ENCODE measurements at places on chromosomes 1 and 21.

DNA sequence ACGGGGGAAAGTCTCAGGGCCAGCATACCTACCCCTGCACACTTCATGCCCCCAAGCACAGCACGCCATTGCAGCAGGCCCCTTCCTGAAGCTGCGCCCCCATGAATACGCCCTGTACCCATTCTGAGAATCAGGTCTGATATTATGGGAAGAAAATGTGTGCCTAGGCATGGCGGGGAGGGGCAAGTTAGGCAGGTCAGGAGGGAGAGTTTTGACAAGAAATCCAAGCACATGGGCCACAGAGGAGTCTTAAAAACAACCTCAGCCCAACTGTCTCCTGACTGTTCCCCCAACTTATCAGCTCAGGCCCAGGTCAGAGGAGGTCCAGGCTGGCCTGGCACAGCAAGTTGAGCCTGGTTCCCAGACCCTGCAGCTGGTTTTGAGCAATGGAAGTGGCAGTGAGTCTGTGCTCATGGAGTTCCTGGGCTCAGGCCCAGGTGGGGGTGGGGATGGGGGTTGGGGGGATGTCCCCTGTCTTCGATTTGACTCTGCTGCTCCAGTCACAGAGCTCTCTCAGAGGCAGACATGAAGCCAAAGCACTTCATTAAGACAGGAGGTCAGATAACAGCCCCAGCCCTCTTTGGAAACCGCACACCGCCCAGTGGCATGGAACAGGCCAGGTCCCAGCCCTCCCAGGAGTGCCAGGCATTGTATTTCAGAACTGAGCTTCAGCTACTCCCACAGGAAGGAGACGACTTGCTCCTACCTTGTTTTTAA is 20.6 kb upstream of the BCAR3 start:
- peak; percentile 19 for DNase-seq

GRCh38 chr1:107767156-107767582 is 197.8 kb downstream of the VAV3 start:
- peak; percentile 57 for DNase-seq

DNA sequence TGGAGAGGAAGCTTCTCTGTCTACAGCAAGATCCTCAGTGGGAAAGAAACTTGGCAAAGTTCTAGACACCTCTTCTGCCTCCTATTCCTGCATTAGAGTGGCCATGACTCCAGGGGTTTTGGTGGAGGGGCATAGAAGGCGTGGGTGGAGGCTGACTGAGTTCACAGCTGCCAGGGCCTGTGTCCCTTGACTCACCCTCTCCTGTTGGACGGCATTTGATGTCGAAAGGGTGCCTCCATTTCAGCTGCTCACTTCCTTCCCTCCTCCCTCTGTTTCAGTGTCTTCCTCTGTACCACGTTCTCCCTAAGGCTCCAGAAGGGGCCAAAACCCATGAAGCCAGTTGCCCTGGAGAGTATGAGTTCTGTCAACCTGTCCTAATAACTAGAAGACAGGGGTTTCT is 632 bp downstream of the TMEM79 start:
- DNase-seq, result no peak

- DNase-seq, result no peak
Measured at GRCh38 chr1:116203920-116204319, 92.7 kb downstream of the MAB21L3 start.

DNA sequence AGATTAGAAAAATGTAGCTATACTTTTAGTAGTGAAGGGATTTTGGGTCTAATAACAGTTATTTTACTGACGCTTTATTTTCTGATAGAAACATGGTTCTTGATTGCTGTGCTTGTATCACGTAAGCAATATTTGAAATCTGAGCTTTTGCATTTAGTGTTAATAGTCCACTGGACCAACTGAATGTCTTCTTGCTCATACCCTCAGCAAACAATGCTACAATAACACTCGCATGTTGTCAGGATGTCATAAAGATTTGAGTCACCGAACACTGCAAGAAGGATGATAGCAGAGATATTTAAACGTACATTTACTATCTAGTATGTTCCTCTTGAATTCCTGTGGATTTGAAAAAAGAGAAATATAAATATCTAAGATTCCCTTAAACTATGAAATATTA is 7.5 kb downstream of the DYRK1A start:
- DNase-seq, result no peak

GRCh38 chr1:116345843-116346242 is 27.2 kb upstream of the ATP1A1 start:
- DNase-seq, result no peak

DNA sequence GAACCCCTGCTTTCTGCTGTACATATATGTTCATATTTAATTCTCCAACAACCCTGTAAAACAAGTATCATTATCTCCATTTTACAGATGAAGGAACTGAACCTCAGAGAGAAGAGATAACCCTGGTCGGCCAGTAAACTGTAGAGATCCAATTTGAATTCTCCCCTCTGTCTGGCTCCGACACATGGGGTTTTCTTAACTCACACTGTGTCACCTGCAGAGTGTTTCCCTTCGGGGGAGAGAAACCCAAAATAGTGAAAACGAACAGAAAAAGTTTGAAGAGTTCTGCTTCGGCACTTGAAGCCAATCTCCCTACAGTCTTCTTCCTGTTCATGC is 17.4 kb upstream of the BCAR3 start:
- no peak for DNase-seq

DNA sequence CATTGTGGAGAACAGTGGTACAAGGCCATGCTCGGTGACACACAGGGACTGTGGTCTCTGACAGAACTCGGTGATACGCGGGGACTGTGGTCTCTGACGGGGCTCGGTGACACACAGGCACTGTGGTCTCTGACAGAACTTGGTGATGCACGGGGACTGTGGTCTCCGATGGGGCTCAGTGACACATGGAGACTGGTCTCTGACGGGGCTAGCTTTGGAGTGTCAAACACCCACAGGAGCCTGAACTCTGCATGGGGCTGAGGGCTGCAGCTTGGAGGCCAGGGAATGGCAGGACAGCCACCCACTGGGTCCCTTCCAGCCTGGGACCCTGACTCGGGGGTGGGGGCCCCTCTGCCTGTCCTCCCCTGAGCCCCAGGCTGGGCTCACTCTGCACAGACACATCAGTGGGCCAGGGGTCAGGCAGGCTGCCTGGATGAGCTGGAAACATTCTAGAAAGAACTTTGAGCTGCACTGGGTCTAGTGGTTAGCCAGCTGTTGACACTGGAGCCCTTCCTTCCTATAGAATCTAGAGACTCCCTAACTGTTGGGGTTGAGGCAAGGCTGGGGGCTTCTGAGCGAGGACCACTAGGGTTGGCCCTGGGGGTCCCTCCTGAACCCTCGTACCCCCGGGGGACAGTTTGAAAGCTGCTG is 49.8 kb downstream of the DISP3 start:
- DNase-seq, result no peak

GRCh38 chr1:160657250-160657781 is 10.5 kb upstream of the SLAMF1 start:
- no peak for DNase-seq

DNA sequence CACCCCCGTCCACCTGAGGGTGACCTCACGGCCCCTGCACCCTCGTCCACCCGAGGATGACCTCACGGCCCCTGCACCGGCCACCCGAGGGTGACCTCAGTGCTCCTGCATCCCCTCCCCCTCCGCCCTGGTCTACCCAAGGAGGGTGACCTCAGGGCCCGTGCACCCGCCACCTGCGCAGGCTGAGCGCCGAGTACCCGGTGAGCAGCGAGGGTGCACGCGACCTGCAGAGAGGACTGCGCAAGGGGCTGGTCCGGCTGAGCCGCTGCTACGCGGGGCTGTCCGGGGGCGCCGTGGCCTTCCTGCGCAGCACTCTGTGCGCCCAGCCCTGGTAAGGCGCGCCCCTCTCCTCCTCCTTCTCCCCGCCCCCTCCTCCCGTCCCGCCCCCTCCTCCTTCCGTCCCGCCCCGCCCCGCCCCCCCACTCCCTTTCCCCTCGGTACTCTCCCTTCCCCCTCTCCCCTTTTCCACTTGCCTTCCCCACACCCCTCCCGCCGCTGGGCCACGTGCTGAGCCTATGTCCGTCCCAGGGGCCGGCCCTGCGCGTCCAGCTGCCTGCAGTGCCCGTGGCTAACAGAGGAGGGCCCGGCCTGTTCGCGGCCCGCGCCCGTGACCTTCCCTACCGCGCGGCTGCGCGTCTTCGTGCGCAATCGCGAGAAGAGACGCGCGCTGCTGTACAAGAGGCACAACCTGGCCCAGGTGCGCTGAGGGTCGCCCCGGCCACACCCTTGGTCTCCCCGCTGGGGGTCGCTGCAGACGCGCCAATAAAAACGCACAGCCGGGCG is 28.4 kb downstream of the TRIM11 start:
- DNase-seq, result no peak

- no peak for DNase-seq
Measured at GRCh38 chr21:43751955-43752591, 24.0 kb downstream of the CSTB start.

GRCh38 chr1:173733912-173734311 is 19.1 kb downstream of the KLHL20 start:
- DNase-seq, result peak; percentile 63

DNA sequence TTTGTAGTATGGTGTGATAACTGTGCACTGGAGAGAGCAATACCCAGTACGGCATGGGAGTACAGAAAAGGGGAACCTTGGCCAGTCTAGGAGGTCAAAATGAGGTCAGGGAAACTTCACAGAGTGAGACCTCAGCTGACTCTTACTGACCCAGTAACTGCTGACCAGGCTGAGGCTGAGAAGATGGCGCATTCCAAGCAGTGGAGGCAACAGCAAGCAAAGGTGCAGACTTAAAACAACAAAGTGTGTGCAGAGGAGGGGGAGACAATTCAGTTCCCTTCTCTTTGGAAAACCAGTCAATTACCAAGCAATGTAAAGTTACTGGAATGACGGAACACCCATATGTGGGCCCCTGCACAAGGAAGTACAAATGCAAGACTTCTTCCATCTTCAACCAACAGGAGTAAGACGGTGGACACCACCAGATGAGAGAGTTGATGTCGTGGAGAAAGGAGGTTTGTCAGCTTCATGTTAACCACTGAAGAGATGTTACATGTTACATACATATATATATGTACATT is 54.6 kb upstream of the PRDX6 start:
- DNase-seq, result no peak

DNA sequence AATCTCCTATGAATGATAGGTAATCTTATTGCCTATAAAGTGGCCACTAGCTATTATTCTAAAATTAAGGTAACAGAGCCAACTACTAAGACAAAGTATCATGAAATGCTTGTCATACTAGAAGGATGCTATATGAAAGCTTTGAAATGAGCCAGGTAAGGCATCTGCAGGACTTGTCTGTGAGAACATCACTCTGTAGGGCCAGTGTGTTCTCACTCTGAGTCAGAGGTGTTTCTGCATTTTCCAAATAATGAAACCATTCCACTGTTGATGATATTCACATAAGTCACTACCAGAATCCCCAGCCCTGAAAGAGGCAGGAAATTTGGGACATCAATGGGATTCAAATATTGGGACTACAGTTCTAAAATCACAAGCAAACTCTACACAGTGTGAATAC is 25.8 kb upstream of the GBP5 start:
- DNase-seq, result no peak

GRCh38 chr1:217343907-217344306 is 287.0 kb downstream of the GPATCH2 start:
- no peak for DNase-seq

DNA sequence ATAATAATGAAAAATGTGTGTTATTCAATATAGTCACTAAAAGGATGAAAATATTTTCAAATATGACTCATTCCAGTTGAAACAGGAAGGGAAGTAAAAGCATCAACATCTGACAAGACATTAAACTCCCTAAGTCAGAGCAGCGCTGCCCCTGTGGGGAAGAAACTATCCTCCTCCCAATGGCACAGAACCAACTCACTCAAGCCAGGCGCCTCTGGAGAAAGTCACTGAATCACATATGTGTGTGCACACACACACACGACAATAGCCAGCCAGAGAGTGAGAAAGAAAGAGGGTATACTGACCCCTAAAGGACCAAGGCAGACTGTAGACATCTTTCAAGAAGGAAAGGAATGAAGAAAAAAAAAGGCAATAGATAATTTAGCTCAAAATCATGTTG is 126.9 kb downstream of the SETD4 start:
- DNase-seq, result no peak

DNA sequence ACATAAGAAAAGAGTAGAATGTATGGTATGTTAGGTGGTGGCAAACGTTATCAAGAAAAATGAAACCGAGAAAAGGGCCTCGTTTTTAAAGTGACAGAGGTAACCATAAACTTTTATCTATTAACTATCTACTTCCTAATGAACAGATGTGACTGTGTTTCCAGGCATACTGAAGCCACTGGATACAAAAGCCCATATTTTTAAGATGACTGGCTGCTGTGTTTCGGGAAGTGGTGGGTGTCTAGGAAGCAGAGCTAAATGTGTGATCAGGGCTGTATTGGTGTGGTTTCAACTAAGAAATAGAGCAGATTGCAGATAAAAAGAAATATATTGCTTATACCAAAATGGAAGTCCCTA is 71.8 kb downstream of the CHRM3 start:
- no peak for DNase-seq

DNA sequence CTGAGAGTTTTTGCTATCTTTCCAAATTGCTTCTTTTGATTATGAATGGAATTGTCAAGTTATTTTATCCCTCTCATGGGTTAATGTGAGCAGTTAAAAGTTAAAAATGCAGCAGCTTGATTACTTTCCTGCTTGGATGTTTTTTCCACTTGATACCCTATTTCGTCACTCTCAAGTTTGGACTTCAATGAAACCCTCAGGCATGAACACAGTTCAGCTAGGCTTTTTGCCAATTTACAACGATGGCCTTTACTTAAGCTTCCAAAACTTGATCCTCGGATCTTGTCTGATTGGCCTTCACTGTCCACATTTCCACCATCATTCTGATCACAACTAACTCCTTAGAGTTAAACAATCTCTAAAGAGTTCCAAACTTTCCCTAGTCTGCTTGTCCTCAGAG is 752.4 kb upstream of the PRMT6 start:
- DNase-seq, result no peak

DNA sequence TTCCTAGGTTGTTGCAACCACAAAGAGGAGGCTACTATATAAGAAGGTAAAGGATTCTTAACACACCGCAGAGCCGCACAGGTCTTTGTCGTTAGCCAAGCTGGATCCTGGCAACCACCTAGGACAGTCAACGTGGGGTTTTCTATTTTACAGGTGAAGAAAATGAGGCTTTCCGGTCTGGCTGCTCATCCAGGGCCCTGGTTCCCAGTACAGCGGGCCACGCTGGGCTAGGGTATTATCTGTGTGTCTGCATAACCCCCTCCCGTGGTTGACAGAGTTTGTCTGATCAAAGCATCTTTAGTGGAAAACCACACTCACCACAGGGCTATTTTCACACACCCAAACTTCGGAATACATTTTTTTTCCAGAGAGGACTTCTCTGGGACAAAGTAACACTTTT is 39.0 kb upstream of the PDE9A start:
- DNase-seq, result no peak

DNA sequence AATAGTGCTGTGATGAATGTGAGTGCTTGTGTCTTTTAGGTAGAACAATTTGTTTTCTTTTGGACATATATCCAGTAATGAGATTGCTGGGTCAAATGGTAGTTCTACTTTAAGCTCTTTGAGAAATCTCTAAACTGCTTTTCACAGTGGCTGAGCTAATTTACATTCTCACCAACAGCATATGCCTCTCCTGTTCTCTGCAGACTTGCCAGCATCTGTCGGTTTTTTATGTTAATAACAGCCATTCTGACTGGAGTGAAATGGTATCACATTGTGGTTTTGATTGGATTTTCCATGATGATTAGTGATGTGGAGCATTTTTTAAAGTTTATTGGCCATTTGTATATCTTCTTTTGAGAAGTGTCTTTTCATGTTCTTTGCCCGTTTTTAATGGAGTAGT is 647.3 kb upstream of the ADAMTS5 start:
- DNase-seq, result peak; percentile 43

Data from NCI-H446 treated with DMSO at 0.1 percent for 48 hours (cell line).